ELF-1 (cell line): ENCODE measurements at places on chromosomes 16 and 17.

DNA sequence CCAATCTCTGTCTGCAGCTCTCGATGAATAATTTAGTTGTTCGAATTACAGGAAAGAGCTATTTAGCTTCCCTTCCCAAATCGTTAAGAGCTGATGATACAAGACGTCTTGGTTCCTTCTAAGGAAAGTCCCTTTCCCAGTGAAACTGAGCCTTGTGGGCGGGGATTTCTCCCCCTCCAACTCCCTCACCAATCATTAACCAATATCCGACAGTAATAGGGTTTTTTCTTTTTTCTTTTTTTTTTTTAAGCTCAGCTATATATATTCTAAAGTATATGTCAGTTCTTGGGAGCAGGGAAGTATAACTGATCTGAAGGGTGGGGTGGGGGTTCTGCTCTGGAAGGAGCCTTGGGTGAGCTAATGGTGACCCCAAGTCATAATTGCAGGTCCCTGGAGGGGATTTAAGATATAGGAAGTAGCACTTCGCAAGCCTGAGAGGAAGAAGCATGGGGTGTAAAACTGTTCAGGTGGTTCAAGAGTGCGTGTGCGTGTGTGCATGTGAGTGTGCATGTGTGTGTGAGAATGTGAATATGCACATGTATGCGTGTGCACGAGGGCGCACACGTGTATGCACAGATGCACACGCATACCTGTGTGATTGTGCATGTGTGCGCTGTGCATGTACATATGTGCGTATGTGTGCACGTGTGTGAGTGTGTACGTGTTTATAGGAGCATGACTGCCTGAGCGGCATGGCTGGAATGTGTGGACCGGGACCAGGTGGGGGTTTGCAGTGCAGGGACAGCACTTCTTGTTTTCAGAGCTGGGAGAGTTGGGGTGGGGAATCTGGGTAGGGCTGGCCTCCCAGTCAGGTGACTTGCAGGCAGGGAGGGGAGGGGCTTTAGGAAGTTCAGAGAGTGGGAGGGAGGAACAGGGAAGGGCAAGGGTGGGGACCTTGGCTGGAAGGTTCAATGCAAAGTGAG lies 42.7 kb downstream of the SOCS3 start:
- DNase-seq: peak; percentile 82

GRCh38 chr17:72117535-72118334 lies 3.1 kb upstream of the SOX9 start:
- peak; percentile 59 for DNase-seq

GRCh38 chr16:13313351-13313750 lies 412.0 kb downstream of the SHISA9 start:
- no peak for DNase-seq

- DNase-seq: no peak
Measured at GRCh38 chr16:1870365-1871082, 1.4 kb downstream of the MEIOB start.

DNA sequence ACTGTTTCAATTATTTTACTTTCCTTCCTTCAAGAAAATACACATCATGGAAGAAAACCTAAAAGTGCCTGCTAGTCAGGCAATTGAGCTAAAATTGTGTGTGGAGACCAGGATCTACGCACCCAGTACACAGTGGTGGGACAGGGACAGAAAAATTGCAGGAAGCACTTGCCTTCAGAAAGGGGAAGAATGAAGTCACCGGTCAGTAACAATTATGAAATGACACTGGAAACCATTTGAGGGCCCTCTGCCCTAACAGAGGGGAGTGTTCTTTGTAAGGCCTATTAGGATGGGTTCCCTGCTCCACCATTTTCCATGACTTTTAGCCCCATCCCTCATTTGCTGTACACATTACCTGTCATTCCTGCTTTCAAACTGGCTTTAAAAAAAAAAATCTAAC lies 4.5 kb upstream of the PHAF1 start:
- DNase-seq: no peak

GRCh38 chr16:50765260-50765659 lies 23.4 kb downstream of the CYLD start:
- no peak for DNase-seq

- DNase-seq: no peak
Measured at GRCh38 chr17:8734876-8735275, 9.8 kb downstream of the CCDC42 start.

DNA sequence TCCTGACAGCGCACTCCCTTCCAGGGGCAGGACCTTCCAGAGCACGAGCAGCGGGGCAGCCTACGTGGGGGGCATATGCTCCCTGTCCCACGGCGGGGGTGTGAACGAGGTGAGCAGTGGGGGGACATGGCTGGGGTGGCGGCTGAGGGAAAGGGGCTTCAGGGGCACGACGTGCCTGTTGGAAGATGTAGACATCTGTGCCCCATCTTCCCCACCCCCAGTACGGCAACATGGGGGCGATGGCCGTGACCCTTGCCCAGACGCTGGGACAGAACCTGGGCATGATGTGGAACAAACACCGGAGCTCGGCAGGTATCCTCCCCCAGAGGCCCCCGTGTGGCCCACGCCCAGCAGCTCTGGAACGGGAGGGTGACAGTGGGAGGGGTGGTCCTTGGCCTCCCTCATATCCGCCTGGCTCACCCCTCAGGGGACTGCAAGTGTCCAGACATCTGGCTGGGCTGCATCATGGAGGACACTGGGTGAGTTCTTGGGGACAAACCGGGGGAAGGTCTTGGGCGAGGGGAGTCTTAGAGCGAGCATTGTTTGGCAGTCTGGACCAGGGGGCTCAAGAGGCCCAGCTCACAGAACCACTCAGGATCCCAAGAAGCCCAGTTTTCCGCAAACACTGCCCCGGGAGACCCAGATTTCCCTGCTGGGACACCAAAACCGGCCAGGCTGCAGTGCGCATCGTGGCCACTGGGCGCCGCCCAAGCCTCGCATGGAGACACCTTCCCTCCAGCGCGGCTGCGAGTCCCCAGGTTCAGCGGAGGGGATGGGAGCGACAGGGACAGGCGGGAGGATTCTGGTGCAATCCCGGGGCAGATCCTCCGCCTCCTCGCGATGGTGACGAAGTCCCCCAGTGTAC lies 15.7 kb downstream of the ADAM11 start:
- DNase-seq: peak; percentile 92

- DNase-seq: no peak
Measured at GRCh38 chr17:40536295-40537171, 28.7 kb downstream of the CCR7 start.

DNA sequence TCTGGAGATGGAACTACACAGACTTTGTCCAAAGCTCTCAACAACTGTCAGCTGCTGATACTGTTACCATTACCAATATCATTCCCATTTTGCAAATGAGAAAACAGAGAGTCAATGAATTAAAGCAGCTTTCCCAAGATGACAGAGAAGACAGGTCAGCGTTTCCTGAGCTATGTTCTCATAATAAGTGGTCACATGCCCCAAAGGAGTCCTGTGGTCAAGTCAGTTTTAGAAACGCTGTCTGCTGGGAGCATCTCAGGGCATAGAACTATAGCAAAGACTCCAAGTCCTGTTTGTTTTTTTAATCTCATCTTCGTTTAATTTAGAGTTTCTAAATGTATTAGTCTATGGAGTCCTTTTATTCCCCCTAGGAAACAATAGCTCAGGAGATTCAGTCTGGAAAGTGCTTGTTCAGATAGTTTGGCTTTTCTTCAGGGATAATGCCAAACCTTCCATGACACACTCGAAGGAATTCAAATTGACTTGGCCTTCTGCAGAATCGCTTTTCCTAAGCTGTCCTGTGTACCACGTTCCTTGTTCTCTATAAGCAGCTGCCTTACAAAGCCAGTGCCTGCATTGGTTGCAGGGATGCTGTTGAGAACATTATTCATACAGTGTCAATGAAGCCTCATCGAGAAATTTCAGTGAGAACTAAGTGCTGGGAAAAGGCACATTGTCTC lies 12.1 kb downstream of the CCDC42 start:
- DNase-seq: no peak

DNA sequence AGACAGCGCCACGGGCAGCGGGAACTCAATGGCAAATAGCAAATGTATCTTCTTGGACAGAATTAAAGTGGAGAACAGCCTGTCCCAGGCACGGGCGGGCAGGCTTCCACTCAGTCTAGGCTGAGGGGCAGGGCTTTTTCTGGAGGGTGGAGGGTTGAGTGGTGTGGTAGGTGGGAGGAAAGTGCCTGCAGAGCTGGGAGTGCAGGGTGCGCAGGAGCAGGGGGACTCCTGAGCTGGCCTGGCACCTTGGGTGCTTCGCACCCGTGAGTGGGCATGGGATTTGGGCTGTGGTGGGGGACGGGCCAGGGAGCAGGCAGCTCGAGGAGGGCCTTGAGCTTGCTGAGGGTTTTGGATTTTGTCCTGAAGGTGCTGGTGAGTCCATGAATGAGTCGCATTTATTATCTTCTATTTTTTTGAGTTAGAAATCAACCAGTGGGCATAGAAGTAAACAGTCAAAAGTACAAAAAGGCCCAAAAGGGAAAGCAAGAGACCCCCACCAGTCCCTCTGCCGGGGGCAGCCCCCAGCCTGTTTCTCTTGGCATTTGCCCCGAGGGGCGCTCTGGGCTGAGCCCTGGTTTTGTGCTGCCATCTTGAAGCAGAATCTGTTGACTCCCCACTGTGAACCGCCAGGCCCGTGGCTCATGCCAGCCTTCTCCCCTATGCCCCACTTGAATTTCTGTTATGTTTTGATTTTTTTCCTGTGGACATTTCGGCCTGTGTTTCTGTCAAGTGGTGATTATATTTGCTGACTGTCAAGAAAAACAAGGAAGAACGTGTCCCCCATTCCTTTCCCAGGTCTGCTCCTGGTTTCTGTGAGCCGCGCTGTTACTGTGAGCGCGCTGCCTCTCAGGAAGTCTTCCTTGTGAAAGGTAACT lies 8.2 kb downstream of the ADORA2B start:
- DNase-seq: no peak

GRCh38 chr17:78969865-78970264 lies 9.9 kb downstream of the LGALS3BP start:
- no peak for DNase-seq
